ENCODE measurements at places on chromosomes 3 and 15.

DNA sequence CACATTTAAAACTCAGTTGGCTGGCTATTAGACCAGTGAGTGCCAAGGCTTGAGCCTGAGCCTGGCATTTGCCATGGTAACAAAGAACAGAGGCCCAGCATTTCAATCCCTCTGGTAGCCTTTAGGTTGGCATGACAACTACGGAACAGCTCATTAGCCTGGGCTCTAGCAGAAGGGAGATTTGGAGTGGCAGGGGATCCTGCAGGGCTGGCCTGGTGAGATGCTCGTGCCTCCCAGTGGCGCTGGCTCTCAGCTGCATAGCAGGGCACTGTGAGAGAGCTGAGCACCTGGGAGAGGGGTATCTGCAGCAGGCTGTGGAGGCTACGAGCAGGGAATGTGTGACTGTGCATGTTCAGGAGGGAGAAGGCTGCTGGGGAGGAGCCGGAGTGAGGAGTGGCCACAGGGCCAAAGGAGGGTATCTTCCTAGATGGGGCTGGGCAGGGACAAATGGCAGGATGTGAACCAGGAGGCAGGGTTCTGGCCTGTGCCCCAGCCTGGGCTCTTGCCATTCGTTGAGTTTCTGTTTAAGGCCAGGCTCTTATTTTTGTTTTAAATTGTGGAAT is 5.6 kb upstream of the ABTB1 start:
- no peak for DNase-seq

- no peak for DNase-seq
Observed at GRCh38 chr3:67688231-67688630, 33.8 kb upstream of the SUCLG2 start.

DNA sequence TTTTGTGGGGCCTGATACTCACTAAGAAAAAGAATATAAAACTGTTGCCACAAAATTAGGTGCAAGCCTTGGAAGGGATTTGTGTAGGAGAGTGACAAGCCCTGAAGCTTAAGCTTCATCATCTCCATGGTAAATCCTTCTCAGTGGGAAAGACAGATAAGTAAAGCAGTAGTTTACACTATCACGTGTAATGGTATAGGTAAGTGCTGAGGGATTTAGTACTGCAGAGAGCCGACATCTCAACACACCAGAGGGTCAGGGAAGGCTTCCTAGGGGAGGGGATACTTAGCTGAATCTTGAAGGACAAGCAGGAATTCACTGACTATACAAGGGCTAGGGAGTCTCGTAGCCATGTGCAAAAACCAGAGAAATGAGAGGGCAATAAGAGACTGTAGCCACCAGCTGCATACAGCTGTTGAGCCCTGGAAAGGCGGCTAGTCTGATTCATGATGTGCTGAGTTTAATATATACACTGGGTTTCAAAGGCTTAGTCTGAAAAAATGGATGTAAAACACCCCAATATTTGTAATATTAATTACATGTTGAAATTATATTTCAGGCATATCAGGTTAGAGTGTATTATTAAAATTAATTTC is 11.1 kb downstream of the SLC24A1 start:
- no peak for DNase-seq

DNA sequence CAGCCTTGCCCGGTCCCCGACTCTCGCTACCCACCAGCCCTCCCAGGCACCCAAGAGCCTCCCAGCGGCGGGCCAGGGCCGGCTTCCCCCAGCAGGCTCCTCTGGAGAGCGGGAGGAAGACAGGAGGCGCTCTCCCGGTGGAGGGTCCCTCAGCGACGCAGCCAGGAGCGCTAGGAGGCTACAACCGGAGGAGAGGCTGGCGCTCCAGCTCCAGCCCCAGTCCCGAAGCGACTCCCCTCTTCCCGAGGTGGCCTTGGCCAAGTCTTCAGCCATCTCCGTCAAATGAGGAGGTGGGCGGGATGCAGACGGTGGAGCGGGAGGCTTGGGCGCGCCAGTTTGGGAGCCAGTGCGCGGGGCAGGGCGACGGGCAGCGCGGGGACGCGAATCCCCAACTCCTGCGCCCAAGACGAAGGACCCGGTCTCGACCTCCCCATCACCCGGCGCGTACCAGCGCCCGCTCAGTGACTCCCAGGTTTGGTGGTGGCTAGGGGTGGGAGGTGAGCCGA is 722 bp downstream of the CHRNA3 start:
- no peak for DNase-seq

- no peak for DNase-seq
Observed at GRCh38 chr3:150798122-150798618, 35.2 kb upstream of the SIAH2 start.

- DNase-seq = no peak
Observed at GRCh38 chr3:7205535-7205934, 344.6 kb downstream of the GRM7 start.

- no peak for DNase-seq
Observed at GRCh38 chr3:140007911-140008869, 73.2 kb downstream of the CLSTN2 start.
